ENCODE measurements at places on chromosomes 5 and 9.

DNA sequence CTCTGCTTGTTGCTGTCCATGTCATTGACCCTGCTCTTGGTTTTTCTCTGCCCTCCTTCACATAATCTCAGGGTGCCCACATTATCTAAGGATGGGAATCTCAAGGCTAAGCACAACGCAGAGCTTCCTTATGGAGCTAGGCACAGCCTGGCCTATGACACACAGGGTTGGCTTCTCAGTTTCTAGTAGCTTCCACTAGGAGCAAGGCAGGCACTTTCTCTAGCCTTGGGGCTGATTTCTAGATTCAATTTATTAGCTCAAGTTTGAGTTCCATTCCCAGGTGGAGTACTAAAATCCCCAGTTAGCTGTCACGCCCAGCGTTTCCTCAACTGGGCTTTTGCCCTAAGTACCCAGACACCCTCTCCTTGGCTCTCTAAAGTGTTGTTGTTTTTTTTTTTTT, 12.4 kb downstream of the IL4 start:
- no peak for DNase-seq

GRCh38 chr5:125497651-125498050, 751.2 kb upstream of the ZNF608 start:
- DNase-seq, result no peak

DNA sequence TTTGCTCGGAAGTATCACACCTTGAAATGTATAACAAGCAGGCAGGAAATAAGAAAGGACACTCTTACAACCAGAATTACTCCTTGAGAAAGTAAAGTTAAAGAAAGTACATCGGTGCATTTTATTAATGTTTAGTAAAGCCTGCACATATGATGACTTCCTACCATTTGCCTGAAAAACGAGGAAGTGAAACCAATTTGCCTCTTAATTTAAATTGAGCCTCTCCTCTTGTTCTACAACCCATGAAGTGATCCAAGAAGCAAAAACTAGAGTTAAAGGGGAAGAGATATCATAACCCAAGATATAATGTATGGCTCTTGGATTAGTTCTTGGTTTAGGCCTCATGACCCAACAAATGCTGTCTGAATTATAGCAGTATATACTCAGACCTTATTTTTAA, 95.6 kb downstream of the GNAQ start:
- no peak for DNase-seq

- no peak for DNase-seq
These were observed 118.2 kb downstream of the FRMD3 start for GRCh38 chr9:83419961-83420360.

DNA sequence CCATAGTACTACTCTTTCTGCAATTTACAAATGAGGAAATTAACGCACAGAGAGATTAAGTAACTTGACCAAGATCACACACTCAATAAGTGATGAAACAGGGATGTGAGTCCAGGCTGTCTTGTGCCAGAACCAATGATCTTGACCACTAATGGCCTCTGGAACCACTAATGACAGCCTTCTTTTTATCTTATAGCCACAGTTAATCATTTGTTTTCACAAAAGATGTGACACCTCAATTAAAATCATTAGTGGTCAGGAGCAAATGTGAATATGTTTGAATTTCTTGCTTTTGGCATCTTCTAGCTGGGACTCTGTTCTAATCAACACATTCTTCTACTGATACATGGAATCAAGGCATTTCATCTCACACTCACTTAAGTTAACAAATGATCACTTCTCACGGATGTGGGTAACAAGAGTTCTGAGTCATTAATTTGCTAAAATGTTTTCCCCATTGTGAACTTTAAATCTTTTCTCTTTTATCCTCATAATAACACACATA, 102.7 kb upstream of the CD180 start:
- DNase-seq, result no peak

DNA sequence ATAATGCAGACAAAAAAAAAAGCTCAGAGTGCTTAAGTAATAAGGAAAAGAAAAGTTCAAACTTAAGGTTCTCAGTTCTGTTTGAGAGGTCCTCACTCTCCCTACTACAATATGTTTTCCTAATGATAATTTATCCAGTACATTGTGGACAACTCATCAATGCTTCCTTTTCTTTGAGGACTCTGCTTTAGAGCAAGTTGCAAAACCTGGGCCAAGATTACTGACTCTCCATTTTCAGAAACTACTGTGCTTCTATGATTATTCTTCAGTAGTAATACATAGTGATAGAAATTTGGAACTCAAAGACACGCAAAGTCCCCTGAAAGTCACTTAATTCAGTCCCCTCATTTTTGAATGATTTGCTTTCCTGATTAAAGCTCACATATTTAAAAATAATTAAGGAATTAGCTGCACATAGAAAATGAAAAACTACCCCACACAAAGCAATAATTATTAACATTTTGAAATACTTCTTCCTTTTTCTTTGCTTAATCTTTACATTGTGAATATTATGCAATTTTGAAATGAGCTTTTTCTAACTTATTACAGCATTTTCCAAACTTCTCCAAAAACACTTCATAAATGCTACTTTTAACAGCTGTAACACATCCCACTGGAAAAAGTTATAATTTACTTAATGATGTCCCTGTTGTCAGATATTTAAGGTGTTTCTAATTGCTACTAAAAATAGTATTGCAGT, 11.2 kb downstream of the CDKN2A start:
- DNase-seq, result no peak

GRCh38 chr9:976943-977837, 735 bp downstream of the DMRT3 start:
- no peak for DNase-seq

GRCh38 chr5:169296419-169297143, 4.4 kb downstream of the SLIT3 start:
- peak; percentile 66 for DNase-seq

DNA sequence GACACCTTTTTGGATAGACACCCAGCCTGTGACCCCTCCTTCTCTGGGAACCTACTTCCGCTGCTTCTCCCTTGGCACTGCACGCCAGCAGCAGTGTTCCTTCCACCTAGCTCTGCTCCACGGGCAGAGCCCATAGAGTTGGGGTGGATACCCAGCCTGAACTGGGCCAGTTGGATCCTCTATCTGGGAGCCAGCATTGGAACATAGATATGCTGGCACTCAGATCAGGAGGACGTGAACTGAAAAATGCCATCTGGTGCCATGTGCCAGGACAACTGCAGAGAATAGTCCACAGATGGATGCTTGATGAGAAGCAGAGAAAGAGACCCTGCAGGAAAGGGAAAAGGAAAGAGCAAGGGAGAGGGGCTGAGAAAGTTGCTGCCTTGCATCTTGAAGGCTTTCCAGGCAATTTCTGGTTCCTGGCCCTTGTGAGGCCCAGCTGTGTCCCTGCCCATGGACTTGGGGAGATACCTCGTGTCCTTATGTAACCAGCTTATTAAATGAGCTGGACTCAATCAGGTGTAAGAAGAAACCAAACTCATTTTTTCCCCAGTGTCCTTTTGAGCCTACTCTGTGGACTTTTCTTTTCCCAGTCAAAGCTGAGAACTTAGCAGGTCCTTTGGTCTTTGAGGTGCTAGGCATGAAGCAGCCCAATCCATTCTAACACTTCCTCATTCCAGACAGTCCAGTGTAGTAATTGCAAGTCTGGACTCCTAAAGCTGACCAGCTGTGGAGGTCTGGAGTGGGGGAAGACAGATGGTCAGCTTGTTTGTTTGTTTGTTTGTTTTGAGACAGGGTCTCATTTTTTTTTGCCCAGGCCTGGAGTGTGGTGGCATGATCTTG, 39.1 kb downstream of the ANGPTL2 start:
- no peak for DNase-seq

DNA sequence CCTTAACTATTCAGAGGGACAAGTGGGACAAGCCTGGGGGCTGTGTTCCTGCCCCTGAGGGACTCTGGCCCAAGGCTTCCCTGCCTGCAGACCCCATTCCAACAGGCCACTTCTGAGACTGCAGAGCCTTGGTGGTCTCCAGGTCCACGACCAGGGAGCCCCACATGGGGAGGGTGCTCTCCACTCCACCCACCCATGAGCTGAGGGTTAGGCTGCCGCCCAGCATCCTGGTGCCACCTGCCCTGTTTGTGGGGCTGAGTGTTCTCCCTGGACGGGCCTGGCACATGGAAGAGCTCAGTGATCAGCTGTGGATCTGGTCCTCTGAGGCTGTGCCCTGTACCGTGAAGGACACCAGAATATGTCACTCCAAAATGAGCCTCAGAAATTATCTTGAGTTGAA, 2.5 kb upstream of the ABO start:
- no peak for DNase-seq

GRCh38 chr5:99019812-99020697, 91.2 kb upstream of the CHD1 start:
- DNase-seq, result peak; percentile 34

- DNase-seq, result no peak
These were observed 4.2 kb upstream of the PRSS3 start for GRCh38 chr9:33791117-33791516.

- no peak for DNase-seq
These were observed 47.2 kb downstream of the INSYN2B start for GRCh38 chr5:169933127-169933526.

- DNase-seq, result no peak
These were observed 150.7 kb downstream of the DMRT2 start for GRCh38 chr9:1200847-1201251.

- no peak for DNase-seq
These were observed 735 bp downstream of the PTGR1 start for GRCh38 chr9:111598733-111599091.

- no peak for DNase-seq
These were observed 61.9 kb upstream of the ITGA1 start for GRCh38 chr5:52725808-52726207.

GRCh38 chr9:7246917-7247522, 489.2 kb downstream of the KDM4C start:
- no peak for DNase-seq

GRCh38 chr5:100900142-100900795, 2.8 kb downstream of the ST8SIA4 start:
- DNase-seq, result no peak

GRCh38 chr5:67319935-67320725, 123.5 kb upstream of the CD180 start:
- no peak for DNase-seq

GRCh38 chr5:90398726-90399125, 10.8 kb downstream of the CETN3 start:
- DNase-seq, result no peak

DNA sequence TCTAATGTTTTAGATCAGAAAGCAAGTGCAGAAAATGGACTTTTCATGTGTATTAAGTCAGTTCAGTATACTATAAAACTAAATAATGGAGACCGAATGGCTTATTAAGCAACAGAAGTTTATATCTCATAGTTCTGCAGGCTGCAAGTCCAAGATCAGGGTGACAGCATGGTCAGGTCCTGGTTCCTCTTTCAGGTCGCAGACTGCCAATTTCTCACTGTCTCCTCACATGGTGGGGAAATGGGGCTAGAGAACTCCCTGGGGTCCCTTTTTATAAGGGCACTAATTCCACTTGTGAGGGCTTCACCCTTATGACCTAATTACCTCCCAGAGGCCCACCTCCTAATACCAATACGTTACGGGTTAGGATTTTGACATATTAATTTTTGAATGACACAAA, 48.7 kb downstream of the RICTOR start:
- no peak for DNase-seq

GRCh38 chr9:116350213-116350612, 196.6 kb downstream of the PAPPA start:
- no peak for DNase-seq

DNA sequence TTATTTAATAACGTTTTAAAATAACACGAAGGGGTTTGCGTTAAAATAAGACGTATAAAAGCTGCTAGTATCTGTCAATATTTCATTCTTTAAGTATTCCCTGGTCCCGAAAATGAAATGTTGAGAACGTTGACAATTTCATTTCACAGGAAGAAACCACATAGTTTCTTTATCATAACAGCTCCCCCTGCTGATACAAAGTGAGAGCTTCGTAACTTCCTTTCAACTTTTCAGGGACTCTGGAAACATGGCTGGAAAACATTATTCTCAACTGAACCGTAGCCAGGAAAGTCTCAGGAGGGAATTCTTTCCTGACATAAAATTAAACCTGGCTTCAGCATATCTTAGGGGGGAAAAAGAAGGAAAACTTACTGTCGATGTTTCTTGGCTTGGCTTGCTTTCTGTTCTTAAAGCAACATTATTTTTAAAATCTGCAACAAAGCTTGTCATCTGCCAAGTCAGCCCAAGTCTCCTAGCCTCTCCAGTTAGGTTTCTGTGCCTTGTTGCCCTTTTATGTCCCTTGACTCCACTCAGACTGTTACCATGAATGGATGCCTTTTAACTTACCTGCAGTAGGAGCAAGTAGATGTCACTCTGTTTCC, 122.9 kb upstream of the DAB2 start:
- DNase-seq, result peak; percentile 16

DNA sequence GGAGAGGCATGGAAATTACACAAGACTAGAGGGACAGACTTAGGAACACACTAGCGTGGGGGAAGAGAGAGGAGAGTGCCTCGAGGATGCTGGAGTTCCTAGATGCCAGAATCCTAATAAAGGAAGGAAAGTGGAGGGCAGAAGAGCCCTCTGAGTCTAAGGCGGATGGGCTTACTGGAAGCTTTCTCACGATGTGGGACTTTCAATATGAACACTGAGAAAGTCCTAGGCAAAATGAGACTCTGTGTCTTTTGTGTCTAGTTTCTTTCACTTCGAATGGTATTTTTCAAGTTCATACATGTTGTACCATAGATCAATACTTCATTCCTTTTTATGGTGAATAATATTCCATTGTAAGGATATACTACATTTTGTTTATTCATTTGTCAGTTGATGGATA, 239.4 kb downstream of the NSG2 start:
- DNase-seq, result no peak

DNA sequence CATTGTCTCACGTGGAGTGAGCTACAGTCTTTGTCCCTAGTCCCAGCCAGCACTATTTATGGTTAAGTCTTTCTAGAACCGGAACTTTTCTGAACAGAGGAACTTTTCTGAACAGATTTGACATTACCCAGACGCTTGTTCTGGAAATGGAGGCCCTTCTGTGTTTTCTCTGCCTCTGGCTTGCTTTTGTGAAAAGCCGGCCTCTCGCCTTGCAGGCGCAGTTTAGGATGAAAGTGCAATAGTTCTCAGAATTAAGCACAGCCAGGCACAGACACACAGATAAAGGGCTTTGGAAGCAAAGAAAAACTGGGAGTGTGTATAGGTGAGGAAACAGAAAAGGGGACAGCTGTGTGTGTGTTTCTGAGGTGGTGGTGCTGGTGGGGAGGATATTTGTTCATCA, 5.9 kb downstream of the GDNF start:
- no peak for DNase-seq

- DNase-seq, result peak; percentile 33
These were observed 482 bp downstream of the TESK1 start for GRCh38 chr9:35605351-35606137.

DNA sequence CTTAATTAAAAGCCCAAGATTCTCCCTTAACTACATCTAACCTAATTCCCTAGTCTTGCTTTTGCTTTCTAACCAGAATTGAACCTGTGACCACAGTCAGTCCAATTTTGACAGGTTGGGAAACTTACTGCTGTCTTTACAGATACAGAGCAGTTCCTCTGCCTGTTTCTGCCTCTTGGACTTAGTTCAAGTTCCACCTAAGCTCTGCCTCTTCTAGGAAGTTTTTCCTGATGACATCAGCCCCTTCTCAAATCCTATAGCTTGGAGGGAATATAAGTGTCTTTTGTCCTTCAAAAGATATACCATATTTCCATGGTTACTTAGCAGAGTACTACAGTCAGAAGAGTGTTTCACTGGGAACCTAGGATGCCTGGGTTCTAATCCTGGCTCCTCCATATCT, 31.7 kb downstream of the BRINP1 start:
- no peak for DNase-seq
